T-helper 2 cell treated with Interferon-gamma antibody and Interleukin-4, amounts not matched to agents 5 μg/mL and 100 μg/mL, for 36 hours (primary cell): ENCODE measurements at places on chromosomes 5 and 9.

- H3K36me3 ChIP-seq: no peaks in the 10 kb centered on the region
- no peak overlapping the region for H3K27ac ChIP-seq
- no peaks in the 10 kb centered on the region for H3K4me1 ChIP-seq
Measured at GRCh38 chr9:134963546-134963945, 45.8 kb upstream of the FCN1 start.

GRCh38 chr9:2264081-2264480, 248.9 kb downstream of the SMARCA2 start:
- H3K4me1 ChIP-seq: no peaks in the 10 kb centered on the region
- H3K27ac ChIP-seq: no peak overlapping the region
- DNase-seq: no peak
- H3K27me3 ChIP-seq: peaks cover 21% of the 10 kb centered on the region
- no peaks in the 10 kb centered on the region for H3K36me3 ChIP-seq

DNA sequence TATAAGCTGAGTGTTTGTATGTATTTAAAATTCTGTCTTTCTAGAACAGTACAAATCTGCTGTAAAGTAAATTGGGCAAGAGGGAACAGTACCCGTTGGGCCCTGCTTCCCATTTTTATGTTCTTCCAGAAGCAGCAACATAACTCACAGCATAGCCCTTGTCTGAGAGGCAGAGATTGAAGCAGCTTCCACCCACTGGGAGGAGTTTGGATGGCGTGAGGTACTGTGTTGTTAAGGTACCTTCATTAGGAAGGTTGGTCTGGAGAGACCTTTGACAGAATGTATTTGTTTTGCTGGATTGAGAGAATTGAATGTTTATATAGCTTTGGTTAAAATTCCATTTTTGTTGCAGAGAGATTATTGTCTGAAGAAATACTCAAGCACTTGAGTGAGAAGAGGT, 24.8 kb downstream of the RAI14 start:
- DNase-seq: no peak
- H3K4me3 ChIP-seq: no peak overlapping the region
- H3K27ac ChIP-seq: no peak overlapping the region

GRCh38 chr5:145826895-145827674, 8.1 kb downstream of the PRELID2 start:
- no peaks in the 10 kb centered on the region for H3K36me3 ChIP-seq
- peaks cover 20% of the 10 kb centered on the region for H3K4me1 ChIP-seq
- no peak for DNase-seq
- peaks cover 4% of the 10 kb centered on the region for H3K27me3 ChIP-seq
- H3K27ac ChIP-seq: no peak overlapping the region

DNA sequence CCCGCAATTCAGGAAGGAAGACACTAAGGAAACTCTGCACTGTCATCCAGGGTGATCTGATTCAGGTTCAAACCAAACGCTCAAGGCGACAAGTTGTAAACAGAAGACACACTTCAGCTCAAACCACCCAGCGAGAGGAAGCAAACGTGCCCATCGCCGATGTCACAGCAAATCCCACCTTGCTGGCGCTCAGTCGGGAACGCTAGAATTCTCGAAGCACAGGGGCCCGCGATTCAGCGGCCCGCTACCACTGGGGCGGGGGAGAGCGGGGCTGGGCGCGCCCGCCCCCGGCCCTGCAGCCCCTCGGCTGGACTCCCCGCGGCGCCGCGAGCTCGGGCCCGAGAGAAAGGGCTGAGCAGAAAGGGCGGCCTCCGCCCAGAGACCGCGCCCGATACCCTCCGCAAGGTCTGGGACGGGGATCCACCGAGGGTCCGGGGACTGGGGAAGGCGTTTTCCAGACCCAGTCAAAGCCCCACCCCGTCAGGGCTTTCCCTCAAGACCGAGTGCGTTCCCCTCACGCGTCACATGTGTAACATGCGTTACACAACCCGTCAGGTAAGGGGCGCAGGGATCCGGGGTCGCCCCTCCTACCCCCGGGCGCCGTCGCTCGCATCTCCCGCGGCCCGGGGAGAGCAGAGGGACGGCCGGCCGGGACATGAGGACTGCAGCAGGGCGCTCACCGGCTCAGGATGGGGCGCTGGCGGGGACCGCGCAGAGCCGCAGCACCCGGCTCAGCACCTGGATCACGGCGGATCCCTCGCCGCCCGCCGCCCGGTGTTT, 469 bp downstream of the AGTPBP1 start:
- DNase-seq: peak; percentile 55
- peak overlapping the region; percentile 91 for H3K4me3 ChIP-seq
- H3K36me3 ChIP-seq: no peaks in the 10 kb centered on the region
- peak overlapping the region; percentile 99 for H3K27ac ChIP-seq
- peaks cover 9% of the 10 kb centered on the region for H3K27me3 ChIP-seq

GRCh38 chr9:85639675-85640186, 102.0 kb downstream of the AGTPBP1 start:
- peaks cover 3% of the 10 kb centered on the region for H3K4me1 ChIP-seq
- no peaks in the 10 kb centered on the region for H3K27me3 ChIP-seq
- DNase-seq: no peak
- H3K27ac ChIP-seq: no peak overlapping the region
- H3K36me3 ChIP-seq: peaks cover 6% of the 10 kb centered on the region
- H3K4me3 ChIP-seq: no peak overlapping the region

DNA sequence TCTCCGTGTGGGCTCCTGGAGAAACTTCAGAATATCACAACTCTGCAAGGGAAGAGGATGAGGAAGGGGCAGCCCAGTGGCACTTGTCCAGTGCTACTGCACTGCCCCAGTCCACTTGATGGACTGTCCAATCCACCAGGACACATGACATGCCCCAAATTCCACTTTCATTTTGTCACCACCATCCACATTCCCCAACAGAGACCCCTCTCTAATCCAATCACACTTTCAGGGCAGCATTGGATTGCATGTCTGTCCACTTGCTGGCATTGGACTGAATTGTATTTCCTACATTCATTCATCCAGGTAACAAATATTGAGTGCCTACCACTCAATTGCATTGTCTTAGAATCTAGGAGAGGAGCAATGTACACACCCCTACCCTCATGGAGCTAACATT, 14.8 kb downstream of the HBEGF start:
- peaks cover 25% of the 10 kb centered on the region for H3K36me3 ChIP-seq
- H3K4me3 ChIP-seq: no peak overlapping the region
- peaks cover 5% of the 10 kb centered on the region for H3K27me3 ChIP-seq
- no peaks in the 10 kb centered on the region for H3K4me1 ChIP-seq

GRCh38 chr9:88538311-88539085, 3.5 kb downstream of the NXNL2 start:
- peaks cover 3% of the 10 kb centered on the region for H3K4me1 ChIP-seq
- H3K4me3 ChIP-seq: no peak overlapping the region
- no peak for DNase-seq
- H3K36me3 ChIP-seq: no peaks in the 10 kb centered on the region

DNA sequence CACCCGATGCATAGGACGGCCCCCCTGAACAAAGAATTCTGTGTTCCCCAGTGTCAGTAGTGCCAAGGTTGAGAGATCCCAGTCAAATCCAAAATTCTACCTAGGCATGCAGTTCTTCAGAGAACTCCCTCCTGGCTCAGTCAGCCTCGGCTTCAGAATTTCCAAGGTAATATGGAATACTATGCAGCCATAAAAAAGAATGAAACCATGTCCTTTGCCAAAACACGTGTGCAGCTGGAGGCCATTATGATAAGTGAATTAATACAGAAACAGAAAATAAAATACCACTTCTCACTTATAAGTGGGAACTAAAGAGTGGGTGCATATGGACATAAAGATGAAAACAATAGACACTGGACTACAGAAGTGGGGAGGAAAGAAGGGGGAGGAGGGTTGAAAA, 87.1 kb upstream of the TRIO start:
- H3K36me3 ChIP-seq: no peaks in the 10 kb centered on the region
- no peak overlapping the region for H3K4me3 ChIP-seq
- no peak overlapping the region for H3K27ac ChIP-seq
- no peaks in the 10 kb centered on the region for H3K4me1 ChIP-seq
- no peak for DNase-seq
- no peaks in the 10 kb centered on the region for H3K27me3 ChIP-seq

- no peak overlapping the region for H3K4me3 ChIP-seq
- H3K27ac ChIP-seq: no peak overlapping the region
- DNase-seq: no peak
- peaks cover 24% of the 10 kb centered on the region for H3K27me3 ChIP-seq
- no peaks in the 10 kb centered on the region for H3K4me1 ChIP-seq
- H3K36me3 ChIP-seq: no peaks in the 10 kb centered on the region
Measured at GRCh38 chr5:73922224-73922623, 296.2 kb downstream of the ARHGEF28 start.

GRCh38 chr9:70011366-70011765, 32.3 kb upstream of the MAMDC2 start:
- no peaks in the 10 kb centered on the region for H3K27me3 ChIP-seq
- no peak for DNase-seq
- no peak overlapping the region for H3K4me3 ChIP-seq
- no peak overlapping the region for H3K27ac ChIP-seq
- H3K4me1 ChIP-seq: no peaks in the 10 kb centered on the region
- no peaks in the 10 kb centered on the region for H3K36me3 ChIP-seq

DNA sequence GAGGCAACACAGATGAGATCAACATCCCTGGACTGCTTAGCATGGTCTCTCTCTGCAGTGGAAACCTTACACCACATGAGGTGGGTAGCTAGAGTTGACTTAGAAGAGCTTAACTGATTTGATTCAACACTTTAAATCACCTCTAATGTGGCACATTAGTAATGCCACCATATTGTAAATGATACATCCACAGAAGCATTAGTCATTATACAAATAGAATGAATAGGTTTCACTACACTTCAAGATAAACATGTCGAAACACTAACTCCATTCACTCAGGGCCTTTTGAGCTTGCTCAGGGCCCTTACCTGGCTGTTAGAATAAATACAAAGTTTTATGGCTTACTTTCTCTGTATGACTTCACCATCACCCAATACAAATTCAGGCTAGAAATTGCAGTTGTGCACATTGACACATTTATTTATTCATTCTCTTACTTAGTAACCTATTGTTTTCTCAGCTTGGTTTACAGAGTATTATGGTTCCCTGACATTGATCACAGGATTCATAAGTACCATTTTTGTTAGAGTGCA, 9.3 kb upstream of the SMAD5 start:
- DNase-seq: no peak
- H3K36me3 ChIP-seq: no peaks in the 10 kb centered on the region
- H3K27ac ChIP-seq: no peak overlapping the region
- H3K4me1 ChIP-seq: no peaks in the 10 kb centered on the region

DNA sequence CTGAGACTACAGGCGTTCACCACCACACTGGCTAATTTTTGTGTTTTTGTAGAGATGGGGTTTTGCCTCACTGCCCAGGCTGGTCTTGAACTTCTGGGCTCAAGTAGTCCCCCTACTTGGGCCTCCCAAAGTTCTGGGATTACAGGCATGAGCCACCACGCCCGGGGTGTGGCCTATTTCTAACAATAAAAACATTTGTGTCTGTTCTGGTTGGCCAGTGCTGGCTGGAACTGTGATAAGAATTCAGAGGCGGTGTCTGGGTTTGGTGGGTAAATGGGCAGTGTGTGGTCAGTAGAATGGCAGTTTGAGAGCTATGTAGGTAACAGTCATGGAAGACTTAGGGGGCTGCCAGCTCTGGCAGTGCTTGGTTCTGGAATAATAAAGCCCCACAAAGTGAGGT, 46.9 kb upstream of the SYNPO start:
- H3K27ac ChIP-seq: no peak overlapping the region
- no peaks in the 10 kb centered on the region for H3K4me1 ChIP-seq
- H3K36me3 ChIP-seq: no peaks in the 10 kb centered on the region
- H3K4me3 ChIP-seq: no peak overlapping the region
- no peaks in the 10 kb centered on the region for H3K27me3 ChIP-seq

DNA sequence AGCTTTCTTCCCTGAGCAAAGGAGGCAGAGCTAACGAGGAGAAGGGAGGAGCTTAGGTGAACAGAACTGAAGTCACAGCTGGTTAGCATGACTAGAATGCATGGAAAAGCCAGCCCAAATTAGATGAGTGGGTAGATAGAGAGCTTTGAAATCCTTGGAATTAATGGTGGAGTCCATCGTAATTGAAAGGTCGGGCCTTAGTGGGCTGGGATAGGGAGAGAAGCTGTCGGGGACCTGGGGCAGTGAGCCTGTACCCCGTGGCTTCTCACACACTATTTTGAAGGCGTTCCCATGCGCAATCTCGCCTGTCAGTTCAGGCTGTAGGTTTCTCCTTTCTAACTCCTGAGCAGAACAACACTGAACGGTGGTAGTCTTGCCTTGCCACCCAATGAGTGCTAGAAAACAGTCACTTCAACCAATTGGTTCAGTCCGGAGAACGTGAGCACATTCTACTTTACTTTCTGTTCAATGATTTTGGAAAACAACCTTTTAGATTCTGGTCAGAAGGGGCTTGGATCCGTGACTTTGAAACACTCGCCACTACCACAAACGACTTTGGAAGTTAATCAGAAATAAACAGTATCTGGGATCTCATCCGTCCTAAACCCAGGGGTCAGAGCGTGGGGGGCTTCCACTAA, 655 bp upstream of the RAI14 start:
- peak overlapping the region; percentile 78 for H3K4me3 ChIP-seq
- H3K36me3 ChIP-seq: no peaks in the 10 kb centered on the region
- H3K4me1 ChIP-seq: peaks cover 2% of the 10 kb centered on the region
- H3K27me3 ChIP-seq: peaks cover 63% of the 10 kb centered on the region

- H3K36me3 ChIP-seq: no peaks in the 10 kb centered on the region
- no peaks in the 10 kb centered on the region for H3K27me3 ChIP-seq
- no peaks in the 10 kb centered on the region for H3K4me1 ChIP-seq
- no peak for DNase-seq
- H3K4me3 ChIP-seq: no peak overlapping the region
Measured at GRCh38 chr9:17986595-17986994, 407.7 kb downstream of the SH3GL2 start.

GRCh38 chr5:8247049-8247899, 378.3 kb downstream of the MTRR start:
- no peak overlapping the region for H3K4me3 ChIP-seq
- no peaks in the 10 kb centered on the region for H3K27me3 ChIP-seq
- no peaks in the 10 kb centered on the region for H3K36me3 ChIP-seq
- no peak for DNase-seq
- no peak overlapping the region for H3K27ac ChIP-seq

- no peaks in the 10 kb centered on the region for H3K27me3 ChIP-seq
- H3K4me3 ChIP-seq: no peak overlapping the region
- H3K27ac ChIP-seq: no peak overlapping the region
- H3K4me1 ChIP-seq: no peaks in the 10 kb centered on the region
- H3K36me3 ChIP-seq: no peaks in the 10 kb centered on the region
- DNase-seq: no peak
Measured at GRCh38 chr9:92501671-92502393, 19.5 kb upstream of the ASPN start.

DNA sequence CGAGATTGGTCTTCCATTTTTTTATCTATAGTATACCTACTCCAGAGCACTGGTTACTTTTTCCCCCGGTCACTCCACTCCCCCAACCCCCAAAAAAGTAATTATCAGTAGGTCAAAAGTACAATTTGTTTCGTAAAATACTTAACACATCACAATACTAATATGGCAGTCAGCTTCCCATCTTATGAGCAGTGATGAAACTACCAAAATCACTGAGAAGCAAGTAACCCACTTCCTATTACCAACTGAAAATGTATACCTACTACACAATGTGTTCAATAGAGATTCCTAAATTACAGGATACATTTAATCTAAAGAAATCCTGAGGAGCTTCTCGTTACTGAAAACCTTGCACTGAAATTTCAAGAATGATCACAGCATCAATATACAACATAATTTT, 1.9 kb downstream of the CERT1 start:
- no peak for DNase-seq
- no peaks in the 10 kb centered on the region for H3K27me3 ChIP-seq
- no peak overlapping the region for H3K27ac ChIP-seq
- H3K36me3 ChIP-seq: peaks cover 21% of the 10 kb centered on the region
